Skeletal muscle cell (primary cell): ENCODE measurements at places on chromosomes 7 and 10.

DNA sequence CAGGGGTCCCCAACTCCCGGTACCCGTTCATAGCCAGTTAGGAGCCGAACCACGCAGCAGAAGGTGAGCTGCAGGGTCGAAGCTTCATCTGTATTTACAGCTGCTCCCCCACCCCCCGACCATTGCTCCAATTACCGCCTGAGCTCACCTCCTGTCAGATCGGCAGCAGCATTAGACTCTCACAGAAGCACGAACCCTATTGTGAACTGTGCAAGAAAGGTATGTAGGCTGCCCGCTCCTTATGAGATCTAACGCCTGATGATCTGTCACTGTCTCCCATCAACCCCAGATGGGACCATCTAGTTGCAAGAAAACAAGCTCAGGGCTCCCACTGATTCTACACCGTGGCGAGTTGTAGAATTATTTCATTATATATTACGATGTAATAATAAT lies 14.6 kb upstream of the AZGP1 start:
- no peak for DNase-seq

- no peak for DNase-seq
Measured at GRCh38 chr7:20114468-20114867, 102.7 kb downstream of the MACC1 start.

- DNase-seq, result no peak
Measured at GRCh38 chr10:76231286-76231934, 800.0 kb downstream of the LRMDA start.

- DNase-seq, result no peak
Measured at GRCh38 chr7:22992874-22993840, 20.8 kb downstream of the HYCC1 start.
